ENCODE measurements at places on chromosomes 3 and 15. TPM values are rescaled to one million over a fixed set of nuclear protein-coding genes. Genes with fewer than 3 reads are reported as not detected.

- DNase-seq = peak; percentile 59
Observed at GRCh38 chr3:12662593-12663400, 1.1 kb downstream of the RAF1 start.

DNA sequence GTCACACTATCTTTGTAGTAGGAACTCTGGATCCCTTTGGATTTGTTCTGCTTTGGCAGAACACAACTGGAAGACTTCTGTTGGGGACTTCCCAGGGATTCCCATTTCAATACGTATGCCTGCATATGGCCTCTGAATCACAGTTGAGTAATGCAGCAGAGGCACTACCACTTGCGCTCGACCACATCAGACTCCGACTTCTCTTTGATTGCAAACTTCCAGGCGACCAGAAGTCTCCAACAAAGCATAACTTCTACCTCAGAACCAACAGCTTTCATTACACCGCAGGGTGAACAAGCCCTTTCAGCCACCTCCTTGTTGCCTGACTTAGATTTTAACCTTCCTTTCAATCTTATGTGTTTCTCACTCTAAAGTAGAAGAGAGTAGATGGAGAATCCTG, 924.4 kb downstream of the IGSF11 start:
- no peak for DNase-seq

GRCh38 chr3:194685065-194685717, 492 bp upstream of the FAM43A start:
- DNase-seq = no peak

The SHF gene
- polyA plus RNA-seq = 7.9 TPM

GRCh38 chr3:107045791-107046190, 331.4 kb upstream of the CCDC54 start:
- DNase-seq = no peak

GRCh38 chr15:62896969-62897486, 145.5 kb upstream of the TPM1 start:
- DNase-seq = peak; percentile 84

- peak; percentile 46 for DNase-seq
Observed at GRCh38 chr3:53672981-53673380, 173.2 kb downstream of the CHDH start.

- DNase-seq = no peak
Observed at GRCh38 chr3:4904811-4905695, 74.2 kb upstream of the BHLHE40 start.

The CCDC71 gene
- 16.0 TPM for polyA plus RNA-seq

DNA sequence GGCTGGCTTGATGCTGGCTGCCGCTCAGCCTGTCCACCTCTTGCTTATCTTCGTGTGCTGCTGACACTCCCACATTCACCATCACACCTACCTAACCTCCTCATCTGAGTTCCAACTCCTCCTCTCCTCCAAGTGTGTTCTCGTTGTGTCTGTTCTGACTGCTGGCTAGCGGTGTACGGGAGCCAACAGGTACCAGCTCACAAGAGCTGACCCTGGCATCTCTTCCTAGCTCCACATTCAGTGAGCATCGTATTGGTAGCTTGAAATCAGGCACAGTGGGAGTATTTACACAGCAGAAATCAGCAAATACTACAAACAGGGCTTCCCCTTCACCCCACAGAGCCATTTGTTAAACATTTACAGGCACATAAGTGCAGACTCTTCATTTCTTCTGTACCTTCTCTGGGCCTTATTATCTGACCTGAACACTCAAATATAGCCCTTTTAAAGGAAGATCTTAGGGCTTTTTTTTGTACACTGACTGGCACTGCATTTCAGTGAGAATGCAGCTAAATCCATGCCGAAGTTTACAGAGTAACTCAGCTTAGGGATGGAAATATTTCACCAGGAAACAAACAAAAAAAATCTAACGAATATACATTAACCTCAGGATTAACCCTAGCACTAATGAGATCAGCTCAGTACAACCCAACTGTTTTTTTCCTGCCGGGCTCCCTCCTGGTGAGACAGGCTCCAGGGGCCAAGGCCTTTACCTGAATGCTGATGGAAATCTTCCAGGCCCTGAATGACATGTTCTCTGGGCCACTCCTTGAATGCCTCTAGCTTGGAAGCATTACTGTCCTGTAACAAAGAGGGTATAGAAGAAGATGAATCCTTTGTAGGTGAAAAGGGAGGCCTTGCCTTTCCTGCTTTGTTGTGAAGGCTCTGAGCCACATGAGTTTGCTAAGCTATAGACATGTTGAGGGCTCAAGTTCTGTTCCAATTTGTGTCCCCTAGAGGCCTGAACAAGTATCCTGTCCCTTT, 150.5 kb upstream of the LPP start:
- no peak for DNase-seq

- no peak for DNase-seq
Observed at GRCh38 chr3:42489116-42489936, 13.1 kb upstream of the VIPR1 start.

DNA sequence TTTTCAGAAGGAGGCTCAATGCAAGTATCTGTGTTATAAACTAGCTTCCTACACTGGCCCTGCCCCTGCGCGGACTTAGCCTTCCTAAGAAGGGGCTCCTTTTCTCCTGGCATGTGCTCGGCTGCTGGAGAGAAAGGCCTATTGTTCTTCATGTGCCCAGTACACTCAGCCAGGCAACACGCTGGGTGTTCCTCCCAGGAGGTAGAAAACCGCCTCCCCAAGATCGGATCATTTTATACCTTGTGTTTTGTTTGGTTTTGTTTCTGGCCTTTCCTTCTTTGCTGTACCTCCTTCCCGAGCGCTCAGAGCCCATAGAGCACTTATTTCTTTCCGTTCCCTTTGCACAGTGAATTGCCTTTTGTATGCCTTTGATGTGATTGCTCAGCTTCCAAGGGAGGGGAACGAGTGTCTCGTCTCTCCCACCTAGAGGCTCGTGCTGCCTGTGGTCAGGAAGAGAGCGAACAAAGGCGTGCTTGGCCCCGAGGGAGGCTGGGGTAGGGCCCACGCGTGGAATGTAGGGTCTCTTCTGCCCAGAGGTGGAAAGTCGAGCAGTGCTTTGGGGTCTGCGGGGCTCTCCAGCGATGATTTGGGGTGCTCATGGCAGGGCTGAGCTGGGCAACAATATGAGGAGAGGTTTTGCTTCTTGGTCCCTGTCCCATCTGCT, 30.0 kb downstream of the CCNL1 start:
- no peak for DNase-seq

The CFAP100 gene
- 0.58 TPM for polyA plus RNA-seq

- DNase-seq = no peak
Observed at GRCh38 chr3:134487406-134487805, 1.5 kb downstream of the CEP63 start.

- DNase-seq = peak; percentile 23
Observed at GRCh38 chr3:107939691-107940442, 151.0 kb downstream of the CD47 start.

GRCh38 chr15:50067254-50067653, 51.8 kb downstream of the ATP8B4 start:
- no peak for DNase-seq

- DNase-seq = no peak
Observed at GRCh38 chr15:41862515-41863116, 24.0 kb downstream of the PLA2G4B start.

The DISP2 gene
- 1.4 TPM for polyA plus RNA-seq

GRCh38 chr3:115699706-115700105, 76.4 kb downstream of the GAP43 start:
- DNase-seq = no peak

GRCh38 chr3:38226273-38226672, 39.3 kb upstream of the SLC22A13 start:
- DNase-seq = no peak

DNA sequence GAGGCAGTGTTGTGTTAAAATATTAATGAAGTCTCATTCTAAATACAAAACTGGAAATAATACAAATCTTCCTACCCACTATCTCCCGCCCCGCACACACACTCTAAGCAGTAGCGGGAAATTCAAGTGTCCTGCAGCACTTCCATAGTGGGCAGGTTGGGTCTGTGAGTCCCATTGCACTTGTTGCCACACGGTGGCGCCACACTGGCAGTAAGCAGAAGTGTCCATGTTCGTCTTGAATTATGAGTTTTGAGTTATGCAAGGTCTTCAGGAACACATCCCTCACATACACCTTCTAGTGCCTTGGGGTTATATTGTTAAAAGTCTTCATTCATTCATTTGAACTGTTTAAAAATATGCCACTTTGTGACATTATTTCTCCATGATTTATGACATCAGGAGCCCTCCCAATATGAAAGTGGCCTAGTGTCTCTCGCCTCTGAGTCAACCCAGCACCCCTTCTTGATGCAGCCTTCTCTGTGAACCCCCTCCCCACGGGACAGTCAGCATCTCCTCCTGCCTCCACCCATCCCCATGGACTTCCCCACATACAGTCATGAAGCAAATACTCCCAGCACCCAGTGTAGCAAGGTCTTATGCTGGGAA, 17.6 kb upstream of the CCDC174 start:
- peak; percentile 14 for DNase-seq

The CCR2 gene
- polyA plus RNA-seq = 0.58 TPM

The CLDN18 gene
- 0.44 TPM for polyA plus RNA-seq
